ENCODE measurements at places on chromosomes 4 and X. TPM values are rescaled to one million over a fixed set of nuclear protein-coding genes. Genes with fewer than 3 reads are reported as not detected.

GRCh38 chr4:141078871-141079270 is 54.4 kb downstream of the RNF150 start:
- no peak overlapping the region for H3K4me3 ChIP-seq
- no peaks in the 10 kb centered on the region for H3K27me3 ChIP-seq
- H3K36me3 ChIP-seq = no peaks in the 10 kb centered on the region
- no peak overlapping the region for H3K27ac ChIP-seq
- no peak for DNase-seq

- H3K4me1 ChIP-seq = no peaks in the 10 kb centered on the region
- H3K4me3 ChIP-seq = no peak overlapping the region
- H3K27ac ChIP-seq = no peak overlapping the region
These were observed 28.6 kb downstream of the BMX start for GRCh38 chrX:15529165-15529564.

DNA sequence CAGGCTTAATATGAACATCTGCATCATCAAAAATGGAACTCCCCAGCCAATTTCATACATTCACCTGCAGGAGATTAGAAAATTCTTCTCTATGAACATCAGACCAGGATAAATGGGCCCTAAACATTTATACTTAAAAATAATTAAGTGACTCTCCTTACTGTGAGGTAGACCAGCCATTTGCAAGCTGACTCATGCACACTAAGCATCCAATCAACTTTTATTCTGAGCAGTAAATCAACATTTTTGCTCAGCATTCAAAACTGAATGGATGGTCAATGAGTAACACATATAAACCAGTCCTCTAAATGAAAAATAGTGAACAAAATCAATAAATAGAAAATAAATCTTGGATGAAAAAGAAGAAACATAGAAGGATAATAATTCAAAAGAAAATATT is 19.9 kb upstream of the PCDH10 start:
- no peaks in the 10 kb centered on the region for H3K4me1 ChIP-seq
- DNase-seq = no peak
- H3K4me3 ChIP-seq = no peak overlapping the region

Gene BEX3
- 21.0 TPM for total RNA-seq

Gene NAP1L5
- total RNA-seq = not detected
